Stimulated activated CD4-positive, alpha-beta T cell treated with anti-CD3 and anti-CD28 coated beads, TNF-alpha, amount 100 ng/mL, for 24 hours (primary cell): ENCODE measurements at places on chromosomes 12 and 14.

GRCh38 chr14:65318636-65319506, 93.7 kb upstream of the FUT8 start:
- DNase-seq = no peak

DNA sequence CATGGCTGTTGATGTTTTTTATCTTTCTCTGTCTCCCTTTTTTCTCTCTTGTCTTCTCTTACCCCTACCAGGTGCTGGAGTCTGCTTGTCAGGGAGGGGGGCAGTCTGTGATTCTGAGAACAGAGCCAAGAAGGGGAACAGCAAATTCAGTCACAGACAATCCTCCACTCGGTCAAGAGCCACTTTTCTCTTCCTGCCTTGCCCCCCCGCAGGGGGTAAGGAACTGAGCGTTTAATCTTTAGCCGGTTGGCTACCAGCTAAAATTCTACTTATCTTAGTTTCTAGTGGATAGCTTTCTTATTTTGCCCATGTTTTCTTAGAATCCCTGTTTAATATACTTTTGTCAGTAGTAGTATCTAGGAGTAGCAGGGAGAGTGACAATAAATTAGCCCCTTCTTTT, 1.9 kb downstream of the RIMKLB start:
- DNase-seq = no peak

DNA sequence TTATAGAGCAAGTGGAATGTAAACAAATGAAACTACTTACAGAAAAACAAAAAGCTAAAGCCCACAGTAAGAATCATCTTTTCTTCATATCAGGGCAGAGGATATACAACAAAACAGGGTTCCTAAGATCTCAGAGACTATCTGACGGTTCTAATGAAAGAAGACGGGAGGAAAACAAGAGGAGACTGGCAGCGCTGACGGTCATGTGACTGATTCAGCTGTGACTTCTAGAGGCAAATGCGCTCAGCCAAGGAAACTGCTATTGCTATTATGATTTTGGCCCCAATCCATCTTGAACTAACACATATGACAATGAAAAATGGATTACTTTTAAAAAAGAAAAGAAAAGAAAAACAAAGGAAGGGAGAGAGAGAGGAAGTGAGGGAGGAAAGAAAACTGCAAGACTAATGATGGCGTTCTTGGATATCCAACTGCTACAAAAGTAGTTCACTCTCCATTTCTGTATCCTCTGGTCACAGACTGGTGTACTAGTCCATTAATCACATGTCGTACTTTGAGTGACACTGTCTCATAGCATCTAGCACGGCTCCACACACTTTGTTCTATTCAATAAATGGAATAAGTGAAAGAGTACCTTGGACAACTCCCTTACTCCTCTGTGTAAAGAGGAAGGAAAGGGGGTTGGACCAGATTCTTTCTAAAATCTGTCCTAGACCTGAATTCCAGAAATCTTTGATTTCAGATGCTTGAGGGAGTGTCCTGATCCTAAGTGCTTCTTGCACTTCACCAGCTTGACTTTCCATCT, 119.3 kb downstream of the DAD1 start:
- DNase-seq = no peak

DNA sequence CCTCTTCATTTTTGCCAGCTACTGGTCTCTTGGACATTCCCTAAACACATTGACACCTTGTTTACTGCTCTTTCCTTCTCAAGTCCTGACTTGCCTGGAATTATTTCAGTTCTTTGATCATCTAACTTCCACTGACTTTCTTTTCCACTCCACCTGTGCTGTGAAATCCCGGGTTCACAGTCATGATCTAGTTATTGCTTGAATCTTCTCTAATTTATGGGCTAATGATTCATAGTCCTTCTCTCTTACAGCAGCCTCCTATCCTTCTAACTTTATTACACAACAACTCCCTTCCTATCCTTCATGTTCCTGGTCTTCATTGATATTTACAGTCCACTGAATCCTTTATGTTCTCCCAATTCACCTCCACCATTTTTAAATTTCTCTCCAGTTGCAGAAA, 260.1 kb downstream of the C12orf75 start:
- no peak for DNase-seq

DNA sequence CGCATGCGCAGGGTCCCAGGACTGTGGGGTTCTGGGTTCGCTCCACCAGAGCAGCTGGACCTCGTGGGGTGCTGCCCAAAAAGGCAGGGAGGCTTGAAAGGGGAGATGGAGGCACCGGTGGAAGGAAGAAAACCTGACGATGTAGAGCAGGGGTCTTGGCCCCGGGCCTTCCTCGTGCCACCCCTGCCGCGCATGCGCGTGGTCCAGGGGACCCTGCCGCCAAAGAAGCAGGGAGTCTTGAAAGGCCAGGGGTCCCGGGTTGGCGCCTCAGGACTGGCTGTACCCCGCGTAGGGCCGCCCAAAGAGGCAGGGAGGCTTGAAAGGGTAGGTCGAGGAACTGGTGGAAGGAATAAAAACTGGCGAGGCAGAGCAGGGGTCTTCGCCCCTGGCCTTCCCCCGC, 321.0 kb downstream of the ALG10 start:
- DNase-seq = no peak

GRCh38 chr12:13170892-13171490, 25.5 kb upstream of the EMP1 start:
- DNase-seq = no peak

DNA sequence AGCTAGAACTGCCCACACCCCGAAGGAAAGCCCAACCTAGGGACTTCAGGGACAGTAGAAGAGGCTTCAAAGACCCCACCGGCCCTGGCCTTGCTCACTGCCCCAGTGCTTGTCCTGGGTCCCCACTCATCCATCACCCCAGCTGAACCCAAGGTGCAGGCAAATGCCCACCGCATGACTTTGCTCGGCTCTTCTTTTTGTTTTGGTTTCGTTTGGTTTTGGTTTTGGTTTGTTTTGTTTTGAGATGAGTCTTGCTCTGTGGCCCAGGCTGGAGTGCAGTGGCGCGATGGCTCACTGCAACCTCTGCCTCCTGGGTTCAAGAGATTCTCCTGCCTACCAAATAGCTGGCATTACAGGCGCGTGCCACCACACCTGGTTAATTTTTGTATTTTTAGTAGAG, 9.0 kb downstream of the CCDC85C start:
- DNase-seq = peak; percentile 29

GRCh38 chr12:9674226-9674590, 4.7 kb downstream of the CLEC2D start:
- DNase-seq = no peak

DNA sequence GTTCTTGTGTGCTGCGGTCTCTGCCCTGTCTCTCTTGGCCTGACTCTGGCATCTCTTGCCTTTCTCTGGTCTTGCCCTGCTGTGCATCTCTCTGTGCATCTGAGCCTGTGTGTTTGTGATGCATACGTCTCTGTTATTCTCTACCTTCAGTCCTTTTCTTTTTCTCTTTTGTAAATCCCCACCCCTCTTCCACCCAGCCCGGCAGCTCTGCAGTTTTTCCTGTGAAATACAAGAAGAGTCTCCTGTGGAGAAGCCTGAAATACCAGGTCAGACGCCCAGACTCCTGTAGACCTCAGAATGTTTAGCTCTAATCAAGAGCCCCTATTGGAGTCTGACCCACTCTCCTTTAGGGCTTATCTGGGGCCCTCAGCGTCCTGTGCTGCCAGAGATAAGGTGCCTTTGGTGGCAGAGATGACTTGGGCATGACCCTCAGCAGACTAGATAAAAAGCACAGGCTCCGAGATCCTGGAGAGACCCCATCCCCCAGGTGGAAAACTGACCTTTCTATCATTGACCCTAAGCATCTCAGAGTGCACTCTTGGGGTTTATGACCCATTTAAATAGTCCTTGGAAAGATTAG, 167.5 kb upstream of the SRRM4 start:
- DNase-seq = no peak

DNA sequence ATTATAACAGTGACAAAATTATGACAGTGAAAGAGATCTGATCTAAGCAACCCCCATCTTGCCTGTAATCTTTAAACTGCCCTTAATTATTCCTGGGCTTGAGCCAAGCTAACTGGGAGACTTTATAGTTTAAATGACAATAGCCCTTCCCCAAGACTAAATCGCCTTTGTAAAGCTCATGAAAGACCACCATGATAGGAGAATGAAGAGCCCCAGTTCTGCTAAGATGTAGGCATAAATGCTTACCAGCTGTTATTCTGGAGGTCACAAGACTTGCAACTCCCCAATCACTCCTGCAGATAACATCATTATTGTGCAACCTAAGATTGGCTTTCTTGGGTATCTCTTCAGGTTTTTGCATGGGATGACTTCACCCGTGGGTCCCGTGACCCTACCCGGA, 599.7 kb downstream of the KCNH5 start:
- DNase-seq = no peak

DNA sequence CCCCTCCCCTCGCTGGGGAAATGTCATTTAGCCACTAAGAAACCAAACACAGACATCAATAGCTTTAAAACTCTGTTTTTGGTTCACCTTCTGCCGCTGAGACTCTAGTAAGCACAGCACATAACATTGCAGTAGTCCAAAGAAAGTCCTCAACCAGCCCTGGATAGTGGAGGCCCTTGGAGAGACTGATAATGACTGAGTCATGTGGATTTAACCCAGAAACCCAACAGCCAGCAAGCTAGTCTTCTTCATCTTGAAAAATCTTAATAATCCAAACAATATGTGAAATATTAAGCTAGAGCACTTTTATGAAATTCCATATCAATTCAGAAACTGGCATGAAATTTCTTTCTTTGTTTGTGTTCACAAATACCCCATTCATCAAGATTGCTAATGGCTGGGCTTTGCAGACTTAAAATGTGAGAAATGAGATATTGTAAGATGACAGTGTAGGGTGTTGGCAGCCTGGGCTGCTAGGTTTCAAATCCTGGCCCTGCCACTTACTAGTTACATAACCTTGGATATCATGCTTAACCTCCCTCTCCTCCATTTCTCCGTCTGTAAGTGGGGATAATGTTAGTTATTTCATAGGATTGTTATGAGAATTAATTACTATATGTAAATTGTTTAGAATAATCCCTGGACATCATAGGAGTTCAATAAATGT, 40.1 kb downstream of the RERG start:
- DNase-seq = no peak

DNA sequence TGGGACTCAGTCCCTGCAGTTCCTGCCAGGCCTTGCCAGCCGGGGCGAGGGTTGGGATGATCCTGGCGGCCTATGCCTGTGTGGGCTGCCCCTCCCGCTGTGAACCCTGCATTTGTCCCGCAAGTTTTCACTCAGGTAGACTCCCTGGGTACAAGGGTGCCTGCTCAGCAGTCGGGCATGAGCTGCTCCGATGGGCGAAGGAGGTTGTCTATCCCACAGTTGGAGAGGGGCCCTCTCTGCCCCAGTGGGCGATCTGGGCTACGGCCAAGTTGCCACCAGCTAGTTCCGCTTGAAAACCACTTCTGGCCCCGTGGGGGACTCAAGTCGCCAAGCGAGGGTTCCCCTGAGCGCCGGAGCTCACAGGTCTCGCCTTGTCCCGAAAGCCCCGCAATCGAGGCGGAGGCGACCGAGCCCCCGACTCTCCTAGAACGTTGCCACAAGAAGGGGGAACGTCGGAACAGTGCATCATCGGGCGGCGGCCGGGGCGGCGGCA, 365 bp upstream of the TPI1 start:
- no peak for DNase-seq

GRCh38 chr12:78568321-78569020, 296.1 kb upstream of the SYT1 start:
- no peak for DNase-seq

DNA sequence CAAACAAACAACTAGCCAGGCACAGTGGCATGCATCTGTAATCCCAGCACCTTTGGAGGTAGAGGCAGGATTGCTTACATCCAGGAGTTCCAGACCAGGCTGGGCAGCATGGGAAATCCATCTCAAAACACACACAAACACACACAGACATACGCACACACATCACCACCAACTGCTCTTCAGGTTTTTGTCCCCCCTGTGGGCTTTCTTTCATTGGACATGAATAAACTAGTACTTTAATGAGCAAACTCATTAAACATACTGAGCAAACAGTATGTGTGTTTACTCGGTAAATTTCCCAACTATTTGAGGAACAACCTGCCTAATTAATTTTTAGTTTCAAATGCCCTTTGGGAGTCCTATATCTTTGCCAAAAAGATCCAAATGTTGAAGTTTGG, 10.1 kb upstream of the RASSF3 start:
- DNase-seq = no peak

DNA sequence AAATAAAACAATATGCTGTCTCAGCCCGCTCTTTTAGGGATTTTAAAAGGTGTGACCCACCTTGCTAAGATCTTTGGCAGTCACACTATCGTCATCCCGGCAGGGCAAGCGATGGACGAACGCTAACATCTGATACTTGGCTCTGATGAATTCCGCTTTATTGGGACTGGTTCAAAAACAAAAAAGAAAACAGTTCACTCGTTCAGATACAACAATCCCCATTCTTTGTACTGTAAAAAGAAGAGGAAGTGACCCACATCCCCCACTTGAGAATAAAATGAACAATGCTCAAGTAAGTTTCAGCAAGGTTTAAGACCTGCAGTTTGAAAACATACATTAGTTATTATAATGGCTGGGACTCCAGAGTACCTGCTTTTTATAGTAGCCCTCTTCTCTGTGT, 7.3 kb downstream of the GIT2 start:
- DNase-seq = no peak

DNA sequence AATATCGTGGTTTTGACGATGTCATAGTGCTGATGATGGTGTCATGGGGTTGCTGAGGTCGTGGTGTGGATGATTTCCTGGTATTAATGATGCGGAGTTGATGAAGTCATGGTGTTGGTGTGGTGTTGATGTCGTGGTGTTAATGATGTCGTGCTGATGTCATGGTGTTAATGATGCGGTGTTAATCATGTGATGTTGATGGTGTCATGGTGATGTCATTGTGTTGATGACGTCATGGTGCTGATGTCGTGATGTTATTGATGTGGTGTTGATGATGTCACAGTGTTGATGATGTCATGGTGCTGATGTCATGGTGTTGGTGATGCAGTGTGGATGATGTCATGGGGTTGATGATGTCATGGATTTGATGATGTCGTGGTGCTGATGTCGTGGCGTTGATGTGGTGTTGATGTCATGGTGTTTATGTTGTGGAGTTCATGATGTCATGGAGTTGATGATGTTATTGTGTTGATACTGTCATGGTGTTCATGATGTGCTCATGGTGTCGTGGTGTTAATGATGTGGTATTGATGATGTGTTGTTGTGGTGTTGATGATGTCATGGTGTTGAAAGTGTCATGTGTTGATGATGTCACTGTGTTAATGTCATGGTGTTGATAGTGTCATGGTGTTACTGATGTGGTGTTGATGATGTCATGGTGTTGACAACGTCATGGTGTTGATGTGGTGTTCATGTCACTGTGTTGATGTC, 48.5 kb upstream of the RIMBP2 start:
- DNase-seq = no peak
